ENCODE measurements at places on chromosomes 7 and 10.

- no peak for DNase-seq
Measured at GRCh38 chr10:74887614-74888284, 61.3 kb downstream of the KAT6B start.

- DNase-seq = no peak
Measured at GRCh38 chr7:138863931-138864330, 65.9 kb upstream of the ATP6V0A4 start.

- DNase-seq = no peak
Measured at GRCh38 chr10:99682032-99682431, 22.7 kb downstream of the ENTPD7 start.

- no peak for DNase-seq
Measured at GRCh38 chr10:114548662-114549061, 109.4 kb downstream of the ABLIM1 start.

- DNase-seq = no peak
Measured at GRCh38 chr7:129607471-129608120, 3.9 kb upstream of the NRF1 start.

DNA sequence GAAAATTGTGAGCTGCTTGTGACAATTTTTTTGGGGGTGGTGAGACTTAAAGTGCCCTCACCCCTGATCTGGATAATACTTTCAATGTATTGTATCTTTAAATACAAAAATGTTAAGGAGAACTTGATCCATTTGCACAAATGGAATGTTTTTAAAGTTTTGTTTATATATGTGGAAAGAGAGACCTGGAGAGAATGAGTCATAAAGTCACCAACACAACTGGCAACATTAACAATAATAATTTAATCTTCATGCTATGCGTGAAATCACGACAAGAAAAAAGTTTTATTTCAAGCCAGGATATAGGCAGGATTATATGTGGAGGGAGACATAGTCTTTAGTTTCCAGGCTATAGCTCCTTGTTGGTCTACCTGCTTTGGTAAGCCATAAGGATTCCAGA lies 537.5 kb downstream of the GPAM start:
- DNase-seq = no peak

- DNase-seq = no peak
Measured at GRCh38 chr10:129057856-129058663, 409.0 kb upstream of the MGMT start.

GRCh38 chr7:114598946-114599345 lies 184.3 kb downstream of the FOXP2 start:
- DNase-seq = no peak

DNA sequence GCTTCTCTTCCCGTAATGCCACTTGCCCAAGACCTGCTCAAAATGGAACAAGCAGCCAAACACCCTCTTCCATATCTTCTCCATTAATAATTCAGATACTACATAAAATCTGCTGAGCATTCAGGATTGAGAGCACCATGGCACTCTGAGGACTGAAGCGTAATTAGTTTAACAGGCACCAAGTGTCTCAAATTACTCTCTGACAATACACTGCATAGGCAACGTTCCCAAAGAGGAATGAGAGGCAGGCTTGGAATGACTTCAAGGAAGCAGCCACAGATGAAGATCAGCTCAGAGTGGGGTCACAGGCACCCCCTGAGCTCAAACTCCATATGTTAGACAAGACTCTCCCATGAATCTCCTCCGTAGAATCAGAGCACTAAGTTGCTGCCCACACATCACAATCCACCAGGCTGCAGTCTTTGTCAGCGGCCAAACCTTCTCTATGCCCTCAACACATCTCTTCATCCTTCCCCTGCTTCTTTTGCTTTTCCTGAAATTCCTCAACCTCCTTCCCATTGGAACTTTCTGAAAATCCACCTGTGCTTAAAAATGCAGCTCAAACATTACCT lies 4.7 kb upstream of the ABLIM1 start:
- no peak for DNase-seq

DNA sequence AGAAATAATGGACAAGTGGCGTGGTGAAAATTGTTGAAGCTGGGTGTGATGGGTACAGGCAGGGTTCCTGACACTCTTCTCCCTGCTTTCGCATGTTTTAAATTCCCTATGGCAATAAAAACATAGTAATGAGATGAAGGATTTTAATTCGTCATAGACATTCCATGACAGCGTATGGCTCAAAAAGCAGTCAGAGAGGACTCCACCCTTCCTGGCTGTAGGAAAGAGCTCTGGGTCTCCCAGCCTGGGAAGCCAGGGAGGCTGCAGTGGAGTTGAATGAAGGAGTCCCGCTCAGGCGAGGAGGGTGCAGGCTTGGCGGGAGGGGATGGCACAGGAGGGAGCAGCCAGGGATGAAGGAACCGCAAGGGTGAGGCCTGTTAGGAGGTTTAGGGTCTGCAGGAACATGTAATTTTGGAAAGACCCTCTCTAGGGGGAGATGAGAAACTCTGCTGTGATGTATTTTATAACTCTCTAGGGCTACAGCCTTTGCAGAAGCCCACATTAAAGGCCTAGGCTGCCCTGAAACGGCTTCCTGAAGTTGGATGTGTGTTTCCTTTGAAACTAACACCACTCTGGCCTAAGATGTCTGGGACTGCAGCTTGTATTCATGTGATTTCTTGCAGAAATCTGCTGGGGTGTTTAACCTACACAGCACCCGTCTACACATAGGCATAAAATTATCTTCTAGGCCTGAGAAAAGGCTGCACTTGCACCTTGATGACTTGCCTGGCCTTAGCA lies 7.6 kb upstream of the LARP4B start:
- DNase-seq = no peak

DNA sequence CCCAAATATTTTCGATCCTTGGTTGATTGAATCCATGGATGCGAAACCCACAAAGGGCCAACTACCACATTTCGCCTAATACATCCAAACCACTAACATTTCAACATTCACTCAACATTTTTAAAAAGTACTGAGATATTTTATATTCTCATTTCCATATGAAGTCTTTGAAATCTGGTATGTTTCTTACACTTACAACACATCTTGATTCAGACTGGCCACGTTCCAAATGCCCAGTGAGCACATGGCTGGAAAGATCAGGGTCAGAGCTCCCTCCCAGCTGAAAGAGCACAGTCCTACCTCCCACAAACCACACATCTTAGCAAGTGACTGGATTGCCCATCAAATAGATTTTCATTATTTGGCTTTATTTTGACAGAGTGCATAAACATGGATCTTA lies 18.9 kb downstream of the NCAPG2 start:
- DNase-seq = no peak

GRCh38 chr7:22240904-22241571 lies 115.9 kb downstream of the RAPGEF5 start:
- no peak for DNase-seq

DNA sequence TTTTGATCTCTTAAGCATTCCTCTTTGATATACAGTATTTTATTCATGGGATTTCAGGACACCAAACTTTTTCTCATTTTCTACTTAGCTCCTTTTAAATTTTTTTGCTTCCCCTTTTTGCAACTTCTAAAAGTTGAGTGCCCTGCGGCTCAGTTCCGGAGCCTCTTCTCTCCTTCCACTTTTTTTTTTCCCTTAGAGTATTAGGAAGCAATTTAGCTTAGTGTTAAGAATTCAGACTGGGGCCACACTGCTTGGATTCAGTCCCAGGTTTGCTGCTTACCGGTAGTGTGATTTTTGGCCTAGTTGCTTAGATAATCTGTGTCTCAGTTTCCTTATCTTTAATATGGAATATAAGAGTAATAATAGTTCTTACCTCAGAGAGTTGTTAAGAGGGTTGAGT lies 3.4 kb downstream of the STAM start:
- no peak for DNase-seq

DNA sequence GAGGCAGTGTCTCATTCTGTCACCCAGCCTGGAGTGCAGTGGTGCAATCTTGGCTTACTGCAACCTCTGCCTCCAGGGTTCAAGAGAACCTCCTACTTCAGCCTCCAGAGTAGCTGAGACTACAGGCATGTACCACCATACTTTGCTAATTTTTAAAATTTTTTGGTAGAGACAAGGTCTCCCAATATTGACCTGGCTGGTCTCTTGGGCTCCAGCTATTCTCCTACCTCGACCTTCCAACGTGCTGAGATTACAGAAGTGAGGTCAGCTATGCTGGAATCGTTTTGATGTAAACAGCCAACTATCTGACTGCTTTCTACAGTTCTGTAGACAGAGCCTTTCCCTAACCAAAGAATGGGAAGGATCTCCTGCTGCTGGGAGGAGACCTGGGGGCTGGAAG lies 375.8 kb downstream of the GATA3 start:
- DNase-seq = no peak

DNA sequence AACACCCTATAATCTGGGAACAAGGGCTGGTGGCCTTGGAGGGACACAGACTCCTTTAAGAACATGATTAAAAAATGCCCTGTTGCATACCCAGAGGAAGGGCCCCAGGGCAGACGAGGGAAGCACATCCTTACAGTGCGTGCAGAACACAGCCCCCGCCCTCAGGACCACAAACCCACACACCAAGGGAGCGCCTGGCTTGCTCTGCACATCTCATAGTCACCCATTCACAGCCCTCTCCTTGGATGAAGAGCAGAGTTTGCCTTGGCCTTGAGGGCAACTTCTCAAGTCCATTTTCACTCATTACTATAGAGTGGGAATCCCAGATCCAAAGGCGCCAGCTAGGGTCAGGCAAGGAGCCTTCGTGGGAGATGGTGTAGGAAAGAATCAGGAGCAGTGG lies 6.3 kb upstream of the VSIR start:
- no peak for DNase-seq

- DNase-seq = no peak
Measured at GRCh38 chr10:17961551-17962422, 10.1 kb downstream of the SLC39A12 start.

DNA sequence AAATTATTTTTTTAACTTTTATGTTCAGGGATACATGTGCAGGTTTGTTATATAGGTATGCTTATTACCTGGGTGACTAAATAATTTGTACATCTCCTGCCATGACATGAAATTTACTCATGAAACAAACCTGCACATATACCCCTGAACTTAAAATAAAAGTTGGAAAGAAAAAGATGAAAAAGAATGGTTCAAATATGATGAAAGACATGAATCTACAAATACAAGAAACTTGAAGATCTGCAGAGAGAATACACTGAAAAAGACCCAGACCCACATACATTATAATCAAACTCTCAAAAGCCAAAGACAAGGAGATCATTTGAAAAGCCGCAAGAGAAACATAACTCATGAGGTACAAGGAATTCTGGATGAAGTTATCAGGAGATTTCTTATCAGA lies 70.2 kb downstream of the AKR1C4 start:
- DNase-seq = no peak

- DNase-seq = no peak
Measured at GRCh38 chr7:27170426-27171324, 3.4 kb downstream of the HOXA10 start.

DNA sequence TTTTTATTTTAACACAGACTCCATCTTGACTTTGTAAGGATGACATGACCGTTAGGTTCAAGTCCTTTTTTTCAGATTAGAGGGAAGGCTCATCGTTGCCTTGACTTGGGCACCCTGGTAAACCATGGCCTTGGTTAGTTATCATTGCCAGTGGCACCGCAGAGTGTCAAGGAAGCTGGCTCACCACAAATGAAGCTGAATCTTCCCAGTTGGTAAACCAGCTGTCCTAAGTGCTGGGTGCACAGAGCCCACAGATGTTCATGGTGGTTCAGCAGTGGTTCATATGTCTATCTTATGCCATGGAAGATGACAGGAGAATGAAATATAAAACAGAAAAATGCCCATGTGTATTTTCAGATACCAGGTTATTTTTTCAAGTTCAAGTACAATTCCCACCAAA lies 273.6 kb downstream of the PLXDC2 start:
- DNase-seq = no peak

- DNase-seq = no peak
Measured at GRCh38 chr7:19368491-19368925, 223.3 kb upstream of the FERD3L start.

DNA sequence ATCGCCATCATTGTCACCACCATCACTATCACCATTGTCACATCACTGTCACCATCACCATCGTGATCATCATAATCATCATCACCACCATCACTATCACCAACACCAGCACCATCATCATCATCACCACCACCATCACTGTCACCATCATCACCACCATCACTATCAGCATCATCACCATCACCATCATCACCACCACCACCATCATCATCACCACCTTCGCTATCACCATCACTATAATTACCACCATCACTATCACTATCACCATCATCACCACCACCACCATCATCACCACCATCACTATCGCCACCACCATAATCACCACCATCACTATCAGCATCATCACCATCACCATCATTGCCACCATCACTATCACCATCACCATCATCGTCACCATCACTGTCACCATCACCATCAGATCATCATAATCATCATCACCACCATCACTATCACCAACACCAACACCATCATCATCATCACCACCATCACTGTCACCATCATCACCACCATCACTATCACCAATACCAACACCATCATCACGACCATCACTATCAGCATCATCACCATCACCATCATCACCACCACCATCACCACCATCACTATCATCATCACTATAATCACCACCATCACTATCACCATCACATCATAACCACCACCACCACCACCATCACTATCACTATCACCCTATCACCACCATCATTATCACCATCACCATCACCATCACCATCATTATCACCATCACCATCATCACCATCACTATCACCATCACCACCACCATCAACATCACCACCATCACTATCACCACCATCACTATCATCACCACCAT lies 6.0 kb upstream of the GNA12 start:
- DNase-seq = no peak

- no peak for DNase-seq
Measured at GRCh38 chr7:105173586-105173985, 159.6 kb downstream of the KMT2E start.

DNA sequence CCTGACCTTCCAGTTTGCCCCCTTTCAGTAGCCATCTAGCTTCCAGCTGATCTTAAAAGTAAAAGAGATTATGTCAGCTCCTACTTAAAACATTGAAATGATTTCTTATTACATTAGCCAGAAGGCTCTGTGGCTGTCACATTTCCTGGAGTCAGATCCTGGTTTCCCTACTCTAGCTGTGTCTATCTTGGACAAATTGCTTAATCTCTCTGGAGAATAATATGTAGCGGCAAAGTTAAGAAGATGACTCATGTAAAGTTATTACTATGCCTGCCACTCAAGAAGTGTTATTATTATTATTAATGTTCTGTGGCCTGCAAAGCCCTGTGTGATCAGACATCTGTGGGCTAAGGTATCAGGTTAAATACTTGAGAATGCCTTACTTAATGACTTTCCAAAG lies 107.2 kb downstream of the RUNDC3B start:
- DNase-seq = no peak

- DNase-seq = no peak
Measured at GRCh38 chr10:58384544-58384998, 639 bp upstream of the TFAM start.

- no peak for DNase-seq
Measured at GRCh38 chr10:117790179-117790578, 247.6 kb downstream of the EMX2 start.

- no peak for DNase-seq
Measured at GRCh38 chr10:129394518-129395328, 72.3 kb upstream of the MGMT start.
